Esophagus muscularis mucosa (tissue), 4 donors: ENCODE measurements at places on chromosomes 5 and 9. TPM values are rescaled to one million over a fixed set of nuclear protein-coding genes. Genes with fewer than 3 reads are reported as not detected.

The NELFB gene
- 26.6 TPM for total RNA-seq

DNA sequence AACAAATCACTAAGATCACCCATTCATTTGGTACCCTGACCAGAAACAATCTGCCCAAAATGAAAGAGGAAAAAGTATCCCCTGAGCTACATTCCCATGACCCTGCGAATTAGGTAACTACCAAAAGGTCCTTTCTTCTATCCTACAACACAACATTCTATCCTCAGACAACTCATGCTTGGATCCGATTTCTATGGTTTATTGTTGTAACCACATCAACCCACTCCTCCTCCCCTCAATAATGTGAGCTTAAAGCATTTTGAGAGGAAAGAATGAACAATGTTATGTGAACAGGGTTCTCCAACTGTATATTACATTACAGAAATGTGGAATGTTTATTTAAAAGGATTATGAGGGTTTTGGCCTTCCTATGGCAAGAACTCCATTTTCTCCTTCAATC is 4.0 kb downstream of the SLC35D2 start:
- DNase-seq, result no peak

DNA sequence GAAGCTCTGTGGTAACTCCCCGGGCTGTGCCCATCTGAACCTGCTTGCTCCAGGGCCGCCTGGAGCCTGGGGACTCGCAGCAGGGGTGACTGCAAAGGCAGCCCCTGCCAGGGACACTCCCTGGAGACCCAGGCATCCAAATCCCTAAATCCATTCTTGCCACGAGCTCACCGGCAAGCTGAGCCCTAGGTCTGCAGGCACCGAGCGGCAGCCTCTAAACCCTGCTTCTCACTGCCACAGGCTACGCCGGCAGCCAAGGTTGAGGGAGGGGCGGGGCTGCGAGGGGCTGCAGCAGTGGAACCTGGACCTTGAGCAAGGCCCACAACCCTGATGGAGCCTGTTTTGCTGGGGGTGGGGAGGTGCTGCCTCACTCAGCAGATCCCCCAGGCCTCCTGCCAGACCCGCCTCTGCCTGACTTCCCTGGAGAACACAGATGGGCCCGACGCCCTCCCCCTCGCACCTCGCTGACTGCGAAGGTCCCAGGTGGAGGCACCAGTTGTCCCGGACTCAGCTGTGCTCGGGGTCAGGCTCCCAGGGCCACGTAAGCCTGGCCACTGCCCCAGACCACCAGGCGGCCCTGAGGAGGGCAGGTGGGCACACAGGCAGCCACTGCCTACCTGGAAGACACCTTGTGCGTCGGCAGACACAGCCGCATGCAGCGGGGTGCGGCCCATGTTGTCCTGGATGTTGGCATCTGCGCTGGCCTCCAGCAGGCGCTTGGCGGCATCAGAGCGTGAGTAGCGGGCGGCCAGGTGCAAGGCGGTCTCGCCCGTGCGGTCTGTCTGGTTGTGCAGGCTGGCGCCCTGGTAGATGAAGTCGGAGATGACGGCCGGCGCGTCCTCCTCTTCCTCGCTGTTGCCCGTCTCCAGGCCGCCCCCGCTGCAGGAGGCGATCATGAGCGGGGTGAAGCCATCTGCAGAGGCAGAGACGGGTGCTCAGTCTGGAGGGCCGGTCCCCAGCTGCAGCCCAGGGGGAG is 17.4 kb upstream of the SEC16A start:
- no peak for DNase-seq

The ANGPTL2 gene
- 33.8 TPM for total RNA-seq

DNA sequence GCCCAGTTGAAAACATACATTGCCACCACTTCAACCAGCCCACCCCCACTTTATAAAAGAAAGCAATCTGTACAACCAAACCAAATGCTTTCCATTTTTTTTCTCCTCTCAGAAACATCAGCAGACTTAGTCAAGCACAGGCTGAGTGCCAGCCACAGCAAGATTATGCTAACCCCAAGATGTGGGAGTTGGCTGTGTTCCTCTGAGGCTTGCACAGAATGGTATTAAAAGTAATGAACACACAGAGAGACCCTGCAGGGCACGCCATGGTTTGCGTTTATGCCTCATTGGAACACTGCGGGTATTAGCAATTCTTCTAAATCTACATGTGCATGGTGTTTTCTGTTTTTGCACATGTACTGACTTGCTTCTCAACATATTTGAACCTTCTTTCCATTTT is 419.9 kb upstream of the GRAMD2B start:
- DNase-seq, result no peak

The CCL21 gene
- 172 TPM for total RNA-seq

The CXCL14 gene
- 2.1 TPM for total RNA-seq

DNA sequence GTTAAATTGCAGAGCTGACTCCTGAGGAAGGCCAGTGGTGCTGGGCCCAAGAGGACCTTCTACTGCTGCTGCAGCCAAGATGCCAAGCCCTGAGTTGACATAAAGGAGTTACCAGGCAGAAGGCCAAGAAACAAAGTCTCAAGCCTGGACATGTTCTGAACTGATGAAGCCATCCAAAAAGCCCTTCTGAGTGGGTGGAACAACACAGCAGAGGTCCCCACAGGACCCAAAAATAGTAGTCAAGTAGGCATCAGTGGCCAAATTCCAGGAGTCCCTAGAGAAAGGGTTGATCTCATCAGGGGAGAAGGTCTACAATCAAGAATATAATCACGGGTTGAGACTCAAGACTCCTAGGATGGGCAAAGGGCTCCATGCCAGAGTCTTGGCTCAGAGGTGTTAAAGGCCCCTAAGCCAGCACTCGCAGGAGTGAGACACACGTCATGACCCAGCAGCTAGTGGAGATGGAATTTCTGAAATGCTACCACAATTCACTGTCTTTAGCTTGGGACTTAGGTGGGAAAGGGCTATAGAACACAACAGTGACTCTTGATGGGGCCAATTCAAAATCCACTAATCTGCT is 119.7 kb downstream of the FANCC start:
- no peak for DNase-seq

GRCh38 chr9:3299872-3300271 is 225.9 kb downstream of the RFX3 start:
- no peak for DNase-seq

DNA sequence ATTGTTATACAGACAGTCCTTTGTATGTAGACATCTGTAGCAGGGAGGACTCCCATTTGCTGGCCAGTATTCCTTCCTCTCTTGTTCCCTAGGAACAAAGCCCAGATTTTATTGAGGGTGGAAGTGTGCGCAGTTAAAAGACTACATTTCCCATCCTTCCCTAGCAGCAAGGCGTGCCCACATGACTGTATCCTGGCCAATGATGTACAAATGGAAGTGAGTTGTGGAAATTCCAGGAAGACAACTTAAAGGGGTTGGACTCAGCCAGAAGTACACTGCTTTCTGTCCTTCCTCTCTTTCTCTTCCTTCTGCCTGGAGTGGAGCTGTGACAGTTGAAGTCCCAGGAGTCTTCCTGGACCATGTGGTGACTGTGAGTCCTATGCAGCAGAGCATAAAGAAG is 89.0 kb downstream of the HRH2 start:
- DNase-seq, result no peak

- no peak for DNase-seq
Measured at GRCh38 chr9:114553202-114553601, 34.4 kb upstream of the ATP6V1G1 start.

GRCh38 chr9:130844044-130844451 is 9.0 kb downstream of the ABL1 start:
- peak; percentile 93 for DNase-seq
